Left ventricle myocardium superior (tissue), 1 donor: ENCODE measurements at places on chromosomes 13 and 19.

DNA sequence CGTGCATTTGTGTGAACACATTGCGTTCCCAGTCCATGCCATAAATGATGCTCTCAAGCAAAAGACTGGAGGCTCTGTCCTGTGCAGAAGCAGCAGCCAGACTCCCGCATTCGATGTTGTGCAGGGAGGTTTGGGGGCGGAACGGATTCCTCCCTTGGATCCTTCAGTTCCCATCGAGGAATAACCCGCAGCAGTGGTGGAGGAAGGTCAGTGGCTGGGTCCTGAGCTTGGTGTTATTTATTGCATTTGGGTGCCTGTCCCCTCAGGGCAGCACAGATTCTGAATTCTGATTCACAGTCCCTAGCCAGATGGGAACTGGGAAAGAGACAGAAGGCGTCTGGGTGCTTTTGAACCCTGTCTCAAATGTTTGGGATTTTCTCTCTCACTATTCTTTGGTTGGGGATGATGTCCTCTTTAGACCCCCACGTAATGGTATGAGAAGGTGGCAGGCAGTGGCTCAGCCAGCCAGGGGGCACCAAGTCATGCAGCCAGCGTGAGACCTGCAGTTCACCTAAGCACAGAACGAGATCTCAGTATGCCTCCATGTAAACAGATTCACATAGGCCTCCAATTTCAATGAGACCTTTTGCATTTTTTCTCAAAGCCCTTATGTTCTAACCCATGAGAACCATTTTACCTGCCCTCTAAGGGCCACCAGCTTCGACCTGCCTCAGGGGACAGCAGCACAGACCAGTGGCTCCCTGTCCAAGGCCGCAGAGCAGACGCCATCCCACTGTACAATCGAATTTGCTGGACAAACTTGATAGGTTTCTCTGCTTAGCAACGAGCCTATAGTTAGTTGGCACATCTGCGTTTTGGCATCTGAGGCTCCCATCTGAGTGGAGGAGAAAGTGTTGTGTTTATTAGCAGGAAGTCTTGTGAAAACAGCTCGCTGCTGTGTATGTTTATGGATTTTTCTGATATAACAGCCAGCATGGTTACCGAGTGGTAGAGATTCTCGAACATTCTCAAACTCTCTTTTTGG, 17.8 kb downstream of the KCTD15 start:
- no peak for DNase-seq

DNA sequence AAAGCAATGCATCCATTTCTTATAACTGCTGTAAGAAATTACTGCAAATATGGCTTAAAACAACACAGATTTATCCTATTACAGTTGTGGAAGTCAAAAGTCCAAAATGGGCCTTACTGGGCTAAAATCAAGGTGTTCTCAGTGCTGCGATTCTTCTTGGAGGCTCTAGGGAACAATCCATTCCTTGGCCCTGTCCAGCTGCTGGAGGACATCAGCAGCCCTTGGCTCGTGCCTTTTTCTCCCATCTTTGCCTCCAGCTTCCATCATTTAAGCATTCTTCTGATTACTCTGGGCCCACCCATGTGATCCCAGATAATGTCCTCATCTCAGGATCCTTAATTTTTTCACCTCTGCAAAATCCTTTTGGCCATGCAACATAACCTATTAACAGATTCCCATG, 607.1 kb downstream of the DCT start:
- no peak for DNase-seq

DNA sequence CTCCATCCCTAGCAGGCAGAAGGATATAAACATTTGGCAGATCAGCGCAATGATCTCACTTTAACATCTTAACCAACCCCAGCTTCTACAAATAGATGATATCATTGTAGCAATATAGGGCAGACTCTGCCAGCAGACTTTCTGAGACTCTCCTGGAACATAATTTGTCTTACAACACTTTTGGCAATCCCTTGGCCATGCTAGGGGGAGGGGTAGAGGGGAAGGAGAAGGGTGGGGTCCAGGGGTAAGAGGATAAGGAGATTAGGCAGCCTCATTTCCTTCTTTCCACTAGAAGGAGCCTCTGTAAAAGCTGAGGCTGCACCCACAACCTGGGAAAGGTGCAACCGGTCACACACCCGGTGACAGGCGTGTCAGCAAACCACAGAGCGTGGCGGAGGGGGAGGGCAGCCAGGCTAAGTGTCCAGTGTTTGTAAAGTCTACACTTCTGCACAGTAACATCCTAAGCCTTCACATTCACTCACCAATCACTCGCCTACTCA, 8.7 kb upstream of the UBAC2 start:
- no peak for DNase-seq

DNA sequence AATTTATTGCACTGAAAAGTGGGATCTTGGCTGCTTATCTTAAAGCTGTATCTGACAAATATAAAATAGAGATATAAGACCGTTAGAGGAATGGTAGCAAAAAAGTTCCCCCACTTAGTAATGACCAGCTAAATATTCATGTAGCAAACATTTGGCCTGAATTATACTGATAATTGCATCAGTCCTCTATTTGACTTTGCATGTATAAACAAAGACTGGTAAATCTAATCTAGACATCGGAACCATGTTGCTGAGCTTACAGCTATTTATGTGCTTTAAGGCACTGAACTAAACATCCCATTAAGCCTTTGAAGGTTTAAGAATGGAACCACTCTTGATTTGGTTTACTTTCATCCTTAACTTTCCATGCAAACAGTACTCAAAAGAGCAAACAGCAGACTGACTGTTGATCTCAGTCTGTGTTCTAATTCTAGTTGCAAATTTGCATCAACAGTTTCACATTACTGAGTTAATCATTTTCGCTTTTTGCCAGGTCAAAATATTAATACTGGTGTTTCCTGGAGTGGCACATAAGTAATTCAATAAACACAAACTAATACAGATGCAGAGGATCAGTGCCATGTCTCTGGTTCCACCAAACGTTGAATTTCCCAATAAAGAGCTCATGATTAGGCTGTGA, 203.5 kb upstream of the HTR2A start:
- no peak for DNase-seq
